ENCODE measurements at places on chromosomes 4 and X.

GRCh38 chrX:53440101-53440500 lies 5.9 kb upstream of the HSD17B10 start:
- no peak for DNase-seq

DNA sequence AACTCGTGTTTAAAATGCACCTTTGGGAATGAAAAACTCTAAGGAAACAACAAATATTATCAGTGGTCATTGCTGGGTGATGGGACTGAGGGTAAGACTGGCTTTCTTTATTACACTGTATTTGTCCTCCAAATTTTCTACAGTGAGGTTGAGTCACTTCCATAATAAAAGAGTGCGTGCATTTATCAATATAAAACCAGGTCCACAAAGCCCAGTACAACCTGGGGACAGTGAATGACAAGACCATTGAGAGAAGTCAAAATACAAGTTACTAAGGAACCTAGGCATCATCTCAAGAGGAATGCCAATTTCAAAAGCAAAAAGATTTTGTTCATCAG lies 76.4 kb downstream of the MAGED4 start:
- no peak for DNase-seq

DNA sequence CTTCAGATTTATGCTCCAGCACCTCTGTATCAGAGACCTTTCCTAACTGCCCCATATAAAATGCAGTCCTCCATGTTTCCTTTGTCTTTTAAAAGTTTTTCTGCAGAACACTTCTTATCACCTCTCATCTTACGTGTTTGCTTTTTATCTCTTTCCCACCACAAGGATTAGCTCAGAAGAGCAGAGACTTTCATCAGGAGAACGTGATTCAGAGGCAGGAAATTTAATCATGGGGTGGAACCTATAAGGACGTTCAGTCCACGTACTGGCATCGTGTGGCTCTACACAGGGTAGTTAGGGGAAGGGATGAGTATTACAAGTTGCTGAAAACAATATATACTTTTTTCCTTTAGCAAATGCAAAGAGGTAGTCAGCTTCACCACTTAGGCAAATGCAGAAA lies 98.7 kb downstream of the SORBS2 start:
- no peak for DNase-seq

- peak; percentile 44 for DNase-seq
Observed at GRCh38 chr4:173835903-173836302, 305.9 kb upstream of the HAND2 start.

Data from AG20443 (cell line).